NCI-H2171 treated with DMSO at 0.1 percent for 48 hours (cell line): ENCODE measurements at places on chromosomes 7 and 10.

- peak; percentile 49 for DNase-seq
Measured at GRCh38 chr10:71561003-71561574, 158.5 kb downstream of the C10orf105 start.

GRCh38 chr7:71140264-71140663 is 8.3 kb downstream of the GALNT17 start:
- DNase-seq = peak; percentile 91

- DNase-seq = no peak
Measured at GRCh38 chr7:79622781-79623180, 169.3 kb upstream of the MAGI2 start.

DNA sequence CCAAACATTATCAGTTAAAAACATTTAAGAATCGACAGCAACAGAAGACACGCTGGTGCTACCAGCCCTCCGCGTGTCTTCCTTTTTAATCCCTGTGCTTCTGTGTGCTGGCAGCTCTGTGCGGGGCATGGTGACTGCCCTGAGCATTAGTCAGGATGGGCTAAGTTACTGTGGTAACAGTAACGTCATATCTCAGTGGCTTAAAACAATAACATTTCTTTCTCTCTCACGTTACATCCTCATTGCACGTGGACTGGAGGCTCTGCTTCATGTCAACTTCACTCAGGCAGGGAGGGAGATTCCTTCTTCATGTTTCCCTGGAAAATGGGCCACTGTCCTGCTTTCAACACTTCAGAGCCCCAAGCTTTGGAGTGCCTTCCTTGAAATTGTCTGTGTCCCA is 378.5 kb downstream of the CCSER2 start:
- DNase-seq = no peak

DNA sequence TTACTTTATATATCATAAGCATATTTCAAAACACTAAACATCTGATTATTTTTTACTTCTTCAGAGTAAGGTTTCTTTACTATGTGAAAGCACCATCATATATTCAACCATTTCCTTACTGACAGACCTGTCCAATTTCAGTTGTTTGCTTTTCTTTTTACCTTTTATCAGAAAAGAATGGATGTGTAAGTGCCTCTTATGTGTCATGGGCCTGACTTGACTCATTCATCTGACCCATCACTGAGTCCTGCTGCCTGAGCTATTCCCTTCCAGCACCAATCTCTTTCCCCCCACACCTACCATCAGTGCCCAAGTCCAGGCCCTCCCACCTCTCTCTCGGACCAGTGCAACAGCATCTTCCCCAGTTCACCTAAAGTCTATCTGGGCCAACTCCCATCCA is 41.7 kb upstream of the ARID5B start:
- DNase-seq = no peak

- peak; percentile 97 for DNase-seq
Measured at GRCh38 chr7:4744391-4745264, 30.8 kb upstream of the AP5Z1 start.

GRCh38 chr10:131676046-131676799 is 224.6 kb upstream of the PPP2R2D start:
- DNase-seq = no peak

- no peak for DNase-seq
Measured at GRCh38 chr10:21514818-21515351, 10.6 kb downstream of the SKIDA1 start.

DNA sequence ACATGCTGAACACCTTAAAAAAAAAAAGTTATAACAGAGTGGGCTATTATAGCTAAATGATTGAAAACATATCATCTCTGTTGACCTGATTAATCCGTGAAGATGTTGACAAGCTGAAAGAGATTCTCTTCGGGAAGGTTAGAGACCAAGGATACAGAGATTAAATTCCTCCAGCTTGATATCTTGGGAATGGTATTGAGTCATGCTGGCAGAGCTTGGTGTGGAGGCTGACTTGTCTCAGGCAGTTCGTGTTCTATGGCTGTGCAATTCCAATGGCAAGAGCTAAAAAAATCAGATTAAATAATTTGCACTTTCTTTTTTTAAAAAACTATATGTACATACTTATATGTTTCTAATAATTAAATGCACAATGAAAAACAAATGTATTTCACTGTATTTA is 24.9 kb upstream of the CACNA2D1 start:
- no peak for DNase-seq
